ENCODE measurements at places on chromosomes 3 and 15. TPM values are rescaled to one million over a fixed set of nuclear protein-coding genes. Genes with fewer than 3 reads are reported as not detected.

DNA sequence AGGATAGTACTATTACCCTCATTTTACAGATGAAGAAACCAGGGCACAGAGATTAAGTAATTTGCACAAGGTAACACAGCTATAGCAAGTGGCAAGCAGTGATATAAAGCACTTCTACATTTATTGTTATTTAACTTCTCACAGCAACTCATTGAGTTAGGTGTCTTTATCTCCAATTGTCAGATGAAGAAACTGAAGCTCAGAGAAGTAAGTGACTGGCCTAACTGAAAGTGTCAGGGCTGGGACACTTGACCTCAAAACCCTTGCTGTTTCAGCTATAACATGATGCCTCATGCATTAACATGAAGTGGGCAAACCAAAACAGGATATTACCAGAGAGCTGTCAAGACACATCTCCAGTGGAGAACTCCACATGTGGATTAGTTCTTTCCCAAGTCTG is 65.8 kb upstream of the LEKR1 start:
- H3K36me3 ChIP-seq = no peaks in the 10 kb centered on the region
- no peak overlapping the region for H3K4me3 ChIP-seq
- H3K27ac ChIP-seq = peak overlapping the region; percentile 11
- peaks cover 28% of the 10 kb centered on the region for H3K4me1 ChIP-seq
- no peaks in the 10 kb centered on the region for H3K27me3 ChIP-seq
- DNase-seq = no peak

DNA sequence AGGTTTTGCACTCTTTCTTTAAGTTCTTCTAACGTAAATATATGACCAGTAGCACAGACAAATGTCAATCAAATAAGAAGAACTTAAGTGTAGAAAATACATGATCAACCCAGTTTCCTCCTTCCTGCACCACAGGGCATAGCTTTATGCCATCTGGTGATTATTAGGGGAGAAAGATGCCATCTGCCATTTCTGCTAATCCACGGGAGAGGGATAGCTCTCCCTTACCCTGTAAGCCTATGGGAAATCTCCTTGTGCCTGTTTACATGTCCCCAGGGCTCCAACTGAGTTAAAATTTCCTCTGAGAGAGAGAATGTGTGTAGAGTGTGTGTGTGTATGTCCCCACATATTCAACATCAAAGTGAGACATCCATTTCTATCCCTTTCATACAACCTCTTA is 135.9 kb downstream of the RSL24D1 start:
- no peak for DNase-seq
- no peaks in the 10 kb centered on the region for H3K27me3 ChIP-seq
- H3K4me1 ChIP-seq = no peaks in the 10 kb centered on the region
- H3K27ac ChIP-seq = no peak overlapping the region
- no peak overlapping the region for H3K4me3 ChIP-seq

DNA sequence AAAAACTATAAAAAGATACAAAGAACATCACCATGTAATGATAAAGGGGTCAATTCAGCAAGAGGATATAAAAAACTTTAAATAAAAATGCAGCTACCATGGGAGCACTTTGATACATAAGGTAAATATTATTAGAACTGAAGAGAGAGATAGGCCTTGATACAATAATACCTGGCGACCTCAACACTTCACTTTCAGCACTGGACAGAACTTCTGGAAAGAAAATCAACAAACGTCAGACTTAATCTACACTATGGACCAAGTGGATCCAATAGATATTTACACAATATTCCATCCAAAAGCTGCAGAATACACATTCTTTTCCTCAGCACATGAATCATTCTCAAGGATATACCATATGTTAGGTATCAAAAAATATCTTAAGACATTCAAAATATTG is 42.0 kb downstream of the WDR49 start:
- no peaks in the 10 kb centered on the region for H3K27me3 ChIP-seq
- no peak overlapping the region for H3K4me3 ChIP-seq
- H3K4me1 ChIP-seq = no peaks in the 10 kb centered on the region
- no peak for DNase-seq
- no peak overlapping the region for H3K27ac ChIP-seq

GRCh38 chr3:197027151-197027895 is 2.3 kb downstream of the MELTF start:
- DNase-seq = no peak
- H3K36me3 ChIP-seq = no peaks in the 10 kb centered on the region
- H3K4me3 ChIP-seq = no peak overlapping the region
- H3K4me1 ChIP-seq = peaks cover 17% of the 10 kb centered on the region
- peaks cover 35% of the 10 kb centered on the region for H3K27me3 ChIP-seq

ANXA2 gene
- total RNA-seq = 493 TPM

MORC1 gene
- total RNA-seq = not detected

Measured in type B pancreatic cell (in vitro differentiated cells).